T1000 (cell line): ENCODE measurements at places on chromosomes 2 and 18.

GRCh38 chr18:9831036-9831722 is 54.6 kb upstream of the TXNDC2 start:
- DNase-seq, result no peak

DNA sequence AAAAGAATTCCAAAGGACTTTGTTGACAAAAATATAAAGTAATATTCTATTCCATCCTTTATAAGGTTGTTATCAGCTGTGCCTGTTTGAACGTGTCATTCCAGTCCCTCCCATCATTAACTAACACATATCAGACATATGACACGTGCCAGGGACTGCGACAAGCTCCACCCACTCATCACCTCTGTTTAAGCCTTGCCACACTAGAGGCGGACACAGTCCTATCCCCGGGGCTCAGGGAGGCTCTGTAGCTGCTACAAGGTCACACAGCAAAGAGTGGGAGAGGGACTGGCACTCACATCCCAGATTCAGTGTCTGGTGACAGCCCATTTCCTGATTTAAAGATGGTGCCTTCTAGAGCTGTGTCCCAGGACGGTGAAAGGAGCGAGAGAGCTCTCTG is 30.0 kb downstream of the TBC1D8 start:
- DNase-seq, result no peak

GRCh38 chr2:235894839-235895238 is 273.3 kb downstream of the GBX2 start:
- DNase-seq, result no peak

GRCh38 chr2:181904022-181904632 is 12.6 kb downstream of the ITPRID2 start:
- no peak for DNase-seq

GRCh38 chr2:54638774-54639187 is 84.7 kb upstream of the EML6 start:
- DNase-seq, result no peak

DNA sequence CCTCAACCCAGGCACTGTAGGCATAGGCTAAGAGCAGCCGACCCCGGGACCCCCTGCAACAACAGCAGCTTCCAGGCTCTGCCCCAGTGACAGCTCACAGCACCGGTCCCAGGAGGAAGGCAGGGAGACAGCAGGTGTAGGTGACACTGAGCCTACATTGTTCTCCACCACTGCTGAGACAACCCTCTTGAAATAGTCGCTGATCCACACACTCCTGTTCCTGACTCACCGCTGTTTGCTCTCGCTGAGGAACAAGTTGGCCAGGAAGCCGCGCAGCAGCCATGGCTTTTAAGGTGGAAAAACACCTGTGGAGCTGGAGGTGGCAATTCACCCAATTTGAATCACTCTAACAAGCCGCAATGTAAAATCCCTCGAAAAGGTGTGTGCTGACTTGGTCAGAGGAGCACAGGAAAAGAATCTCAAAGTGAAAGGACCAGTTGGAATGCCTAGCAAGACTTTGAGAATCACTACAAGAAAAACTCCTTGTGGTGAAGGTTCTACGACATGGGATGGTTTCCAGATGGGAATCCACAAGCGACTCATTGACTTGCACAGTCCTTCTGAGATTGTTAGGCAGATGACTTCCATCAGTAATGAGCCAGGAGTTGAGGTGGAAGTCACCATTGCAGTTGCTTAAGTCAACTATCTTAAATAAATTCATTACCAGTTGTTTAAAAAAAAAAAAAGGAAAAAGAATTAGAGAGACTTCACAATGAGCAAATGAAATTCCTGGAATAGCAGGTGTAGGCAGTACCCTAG is 167.5 kb downstream of the ARL4C start:
- no peak for DNase-seq

- no peak for DNase-seq
Measured at GRCh38 chr2:171669121-171669520, 18.1 kb upstream of the DYNC1I2 start.

DNA sequence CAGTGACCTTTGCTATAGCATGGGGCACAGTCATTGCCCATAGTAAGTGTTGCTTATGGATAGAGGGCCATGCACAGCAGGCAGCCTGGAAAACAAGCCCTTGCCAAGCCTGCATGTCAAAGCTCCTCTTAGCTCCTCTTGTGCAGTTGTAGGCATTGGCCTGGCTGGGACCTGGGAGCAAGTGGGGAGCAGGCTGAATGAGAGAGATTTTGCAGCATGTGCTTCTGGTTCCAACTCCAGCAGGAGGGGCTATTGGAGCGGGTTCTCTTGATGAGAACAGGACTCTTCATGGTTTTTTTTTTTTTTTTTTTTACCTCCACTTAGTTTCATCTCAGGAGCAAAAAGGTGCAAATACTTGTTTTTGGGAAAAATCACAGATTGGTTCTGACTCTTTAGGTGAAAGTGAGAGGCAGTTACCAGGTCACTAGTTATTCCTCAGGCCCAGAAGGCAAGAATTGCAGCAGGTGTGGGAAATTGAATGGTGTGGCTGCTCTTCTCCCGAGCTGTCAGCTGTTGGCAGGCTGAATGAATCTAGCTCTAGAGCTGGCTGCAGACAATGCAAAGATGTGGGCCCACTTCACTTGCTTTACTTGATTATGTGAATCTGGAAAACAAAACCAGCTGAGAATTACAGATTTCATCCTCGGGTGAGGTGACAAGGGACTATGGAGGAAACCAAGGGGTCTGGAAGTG is 95.9 kb downstream of the MAP4K4 start:
- no peak for DNase-seq

DNA sequence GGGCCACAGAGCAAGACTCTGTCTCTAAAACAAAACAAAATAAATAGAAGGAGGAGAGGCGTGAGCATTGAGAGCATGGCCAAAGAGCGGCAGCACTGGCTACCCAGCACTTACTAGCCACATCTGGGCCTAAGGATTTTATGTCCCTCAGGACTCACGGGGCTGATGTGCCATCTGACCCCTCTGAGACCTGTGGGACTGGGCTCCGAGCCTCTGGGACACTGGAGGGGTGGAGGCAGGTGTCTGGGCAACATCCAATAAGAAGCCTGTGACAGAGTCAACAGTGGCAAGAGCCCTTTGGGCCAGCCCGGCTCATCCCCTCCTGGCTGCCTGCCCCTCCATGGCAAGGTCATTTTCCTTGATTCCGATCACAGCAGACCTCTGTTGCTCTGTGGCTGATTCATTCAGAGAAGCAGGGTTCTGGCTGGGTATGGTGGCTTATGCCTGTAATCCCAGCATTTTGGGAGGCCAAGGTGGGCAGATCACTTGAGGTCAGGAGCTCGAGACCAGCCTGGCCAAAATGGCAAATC is 60.7 kb downstream of the RRM2 start:
- no peak for DNase-seq

- DNase-seq, result no peak
Measured at GRCh38 chr2:96702098-96702785, 37.6 kb downstream of the LMAN2L start.

- DNase-seq, result no peak
Measured at GRCh38 chr2:134086594-134087219, 167.2 kb upstream of the MGAT5 start.
